ENCODE measurements at places on chromosomes 7 and 10.

DNA sequence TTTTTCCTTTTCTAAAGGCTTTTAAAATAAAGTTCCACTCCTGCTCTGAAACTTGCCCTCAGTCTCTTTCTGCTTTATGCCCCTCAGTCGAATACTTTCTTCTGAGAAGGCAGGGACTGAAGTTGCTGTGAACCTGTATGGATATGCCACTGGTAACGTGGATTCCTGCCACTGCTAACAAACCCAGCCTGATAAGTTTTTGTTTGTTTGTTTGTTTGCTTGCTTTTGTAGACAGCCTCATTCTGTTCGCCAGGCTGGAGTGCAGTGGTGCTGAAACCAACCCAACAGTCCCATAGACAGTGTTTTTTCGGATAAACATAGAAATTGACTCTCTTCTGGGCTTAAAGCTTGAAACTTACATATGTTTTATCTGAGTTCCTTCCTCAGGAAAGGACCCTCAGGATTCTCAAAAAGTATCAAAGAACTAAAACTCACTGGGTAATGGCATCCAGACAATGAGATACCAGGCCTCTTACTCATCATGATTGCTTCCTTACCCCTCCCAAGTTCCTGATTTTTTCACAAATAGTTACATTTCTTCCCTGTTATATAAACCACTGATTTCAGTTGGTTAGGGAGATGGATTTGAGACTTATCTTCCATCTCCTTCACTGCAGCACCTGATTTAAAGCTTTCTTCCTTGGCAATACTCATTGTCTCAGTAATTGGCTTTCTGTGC is 273.6 kb downstream of the SDHAF3 start:
- DNase-seq: no peak

- DNase-seq: no peak
These were observed 55.7 kb upstream of the CDK1 start for GRCh38 chr10:60722623-60723022.

- no peak for DNase-seq
These were observed 13.1 kb upstream of the PDK4 start for GRCh38 chr7:95609277-95609971.

DNA sequence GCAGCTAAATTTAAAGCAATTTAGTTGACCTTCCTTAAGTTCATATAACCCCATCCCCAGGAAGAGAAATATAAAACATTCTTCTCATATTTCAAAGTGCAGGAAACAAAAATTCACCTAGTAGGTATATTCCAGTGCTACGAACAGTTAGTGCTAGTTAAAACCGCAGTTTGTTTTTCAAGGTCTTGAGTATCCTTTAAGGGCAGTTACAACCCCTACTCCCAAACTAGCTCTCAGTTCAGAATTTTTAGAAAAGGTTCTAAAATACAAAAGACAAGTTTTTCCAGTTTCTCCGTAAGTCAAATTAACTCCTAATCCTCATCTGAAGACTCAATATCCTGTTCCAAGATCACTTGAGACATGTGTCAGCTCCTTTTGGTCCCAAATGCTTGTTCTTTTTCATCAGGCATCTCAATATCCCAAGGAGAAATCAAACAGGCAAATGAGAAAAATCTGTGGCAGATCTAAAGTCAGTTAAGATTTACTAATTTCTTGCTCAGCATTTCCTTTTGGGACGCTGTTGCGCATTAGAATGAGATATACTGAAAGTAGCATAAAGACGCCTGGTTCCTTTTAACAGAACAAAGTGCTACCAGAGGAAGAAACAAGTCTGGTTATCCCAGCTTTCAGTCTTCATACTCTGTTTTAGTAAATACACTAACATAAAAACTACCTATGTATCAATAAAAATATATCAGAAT is 51.8 kb downstream of the ARHGAP12 start:
- DNase-seq: no peak

DNA sequence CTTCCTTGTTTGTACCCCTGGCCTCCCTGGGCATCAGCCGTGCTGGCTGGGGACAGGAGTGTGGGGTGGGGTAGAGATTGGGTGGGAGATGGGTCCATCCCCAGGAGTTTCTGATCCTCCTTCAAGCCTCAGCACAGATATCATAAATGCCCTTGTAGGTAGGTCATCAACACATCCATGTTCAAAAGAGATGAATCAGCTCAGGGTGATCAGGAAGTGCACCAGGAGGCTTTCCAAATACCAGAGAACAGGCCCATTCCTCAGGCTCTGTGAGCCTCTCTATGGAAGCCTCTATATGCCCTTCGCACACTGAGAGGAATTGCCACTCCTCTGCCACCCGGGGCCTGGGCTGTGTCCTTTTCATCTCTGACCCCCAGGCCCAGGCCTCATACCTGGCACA is 31.9 kb upstream of the ADCYAP1R1 start:
- DNase-seq: no peak

Measured in RKO (cell line).